ENCODE measurements at places on chromosomes 6 and 20.
A peak's percentile ranks its signal among the peaks of the same experiment; 100 is the strongest.

DNA sequence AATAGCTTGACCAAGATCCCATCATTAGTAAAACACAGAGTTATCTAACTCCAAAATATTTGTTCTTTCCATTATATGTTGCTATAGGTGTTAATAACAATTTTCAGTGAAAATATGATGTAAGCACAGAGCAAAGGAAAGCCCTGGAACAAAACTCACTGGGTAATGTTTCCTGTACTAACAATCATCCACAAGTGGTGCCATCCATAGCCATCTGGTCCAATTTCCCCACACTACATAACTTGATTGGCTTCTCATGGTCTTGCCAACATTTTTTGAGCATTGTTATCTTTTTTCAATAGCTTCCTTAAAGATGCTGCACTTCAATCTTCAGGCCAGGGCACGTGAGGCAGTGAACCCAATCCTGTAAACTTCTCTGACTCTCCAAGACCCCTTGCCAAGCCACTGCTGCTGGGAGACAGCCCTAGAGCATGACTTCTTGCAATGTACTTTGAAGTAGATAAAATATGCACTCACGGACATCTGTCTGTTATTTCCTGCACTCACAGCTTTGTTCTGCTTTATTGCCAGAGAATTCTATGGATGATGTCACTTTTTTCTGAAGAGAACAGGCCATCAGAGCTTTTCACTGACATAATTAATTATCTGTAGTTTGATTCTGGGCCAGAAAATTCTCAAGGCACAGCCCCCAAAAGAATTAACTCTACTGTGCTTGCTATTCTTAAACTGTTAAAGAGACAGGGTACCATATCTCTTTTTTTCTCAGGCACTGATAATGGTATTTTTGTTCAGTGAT is 97.5 kb upstream of the TMEM30A start:
- DNase-seq, result no peak

- DNase-seq, result no peak
Measured at GRCh38 chr20:13425381-13426135, 204.5 kb downstream of the ISM1 start.

DNA sequence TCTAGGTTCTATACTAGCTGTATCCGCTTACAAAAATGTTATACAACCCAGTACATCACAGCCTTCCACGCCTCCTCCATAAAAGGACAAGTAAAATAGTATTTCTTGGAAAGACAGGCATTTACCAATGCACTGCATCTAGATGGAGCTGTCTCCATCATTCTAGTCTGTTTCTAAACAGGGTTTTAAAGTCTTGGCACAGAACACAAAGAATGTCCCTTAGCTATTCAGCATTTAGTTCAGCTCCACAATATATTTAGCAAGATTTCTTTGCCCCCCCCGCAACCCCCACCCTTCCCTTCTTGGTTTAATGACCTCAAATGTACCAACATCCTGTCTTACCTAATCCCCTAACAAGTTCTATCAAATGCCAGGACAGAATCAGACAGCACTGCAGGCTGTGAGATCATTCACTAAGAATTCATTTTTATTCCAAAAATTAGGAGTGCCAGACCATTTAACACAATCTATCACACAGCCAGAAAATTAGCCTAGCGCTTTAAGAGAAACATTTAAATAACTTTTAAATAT is 198.6 kb downstream of the BACH2 start:
- DNase-seq, result peak; percentile 63

DNA sequence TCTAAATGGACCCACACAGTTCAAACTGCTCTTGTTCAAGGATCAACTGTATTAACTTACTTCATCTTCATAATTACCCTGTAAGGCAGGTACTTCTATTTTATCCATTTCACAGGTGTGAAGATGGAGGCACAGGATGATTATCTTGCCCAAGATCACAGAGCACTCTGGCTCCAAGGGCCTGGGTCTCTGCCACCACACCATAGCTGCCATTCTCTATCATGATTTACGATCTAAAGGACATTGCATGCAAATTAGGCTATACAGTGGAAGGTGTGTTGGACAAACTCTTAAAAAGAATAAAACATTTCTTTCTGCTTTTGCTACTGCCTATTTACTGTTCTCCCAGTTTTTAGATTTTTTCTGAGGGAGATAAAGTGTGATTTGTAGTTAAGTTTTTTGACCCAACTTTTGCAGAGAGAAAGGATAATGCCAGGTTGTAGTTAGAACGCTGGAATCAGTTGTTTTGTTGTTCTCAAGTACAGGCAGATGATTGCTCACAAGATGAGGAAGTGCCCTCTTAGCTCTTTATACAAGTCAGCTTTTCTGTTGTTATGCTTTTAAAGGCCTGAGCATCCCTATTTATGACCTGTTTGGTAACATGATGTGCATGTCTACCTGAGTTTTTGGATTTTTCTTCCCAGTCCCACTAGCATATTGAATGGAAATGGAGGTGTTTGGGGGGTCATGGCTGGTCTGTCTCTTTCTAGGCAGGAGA is 247.9 kb downstream of the ZFAND3 start:
- DNase-seq, result no peak

DNA sequence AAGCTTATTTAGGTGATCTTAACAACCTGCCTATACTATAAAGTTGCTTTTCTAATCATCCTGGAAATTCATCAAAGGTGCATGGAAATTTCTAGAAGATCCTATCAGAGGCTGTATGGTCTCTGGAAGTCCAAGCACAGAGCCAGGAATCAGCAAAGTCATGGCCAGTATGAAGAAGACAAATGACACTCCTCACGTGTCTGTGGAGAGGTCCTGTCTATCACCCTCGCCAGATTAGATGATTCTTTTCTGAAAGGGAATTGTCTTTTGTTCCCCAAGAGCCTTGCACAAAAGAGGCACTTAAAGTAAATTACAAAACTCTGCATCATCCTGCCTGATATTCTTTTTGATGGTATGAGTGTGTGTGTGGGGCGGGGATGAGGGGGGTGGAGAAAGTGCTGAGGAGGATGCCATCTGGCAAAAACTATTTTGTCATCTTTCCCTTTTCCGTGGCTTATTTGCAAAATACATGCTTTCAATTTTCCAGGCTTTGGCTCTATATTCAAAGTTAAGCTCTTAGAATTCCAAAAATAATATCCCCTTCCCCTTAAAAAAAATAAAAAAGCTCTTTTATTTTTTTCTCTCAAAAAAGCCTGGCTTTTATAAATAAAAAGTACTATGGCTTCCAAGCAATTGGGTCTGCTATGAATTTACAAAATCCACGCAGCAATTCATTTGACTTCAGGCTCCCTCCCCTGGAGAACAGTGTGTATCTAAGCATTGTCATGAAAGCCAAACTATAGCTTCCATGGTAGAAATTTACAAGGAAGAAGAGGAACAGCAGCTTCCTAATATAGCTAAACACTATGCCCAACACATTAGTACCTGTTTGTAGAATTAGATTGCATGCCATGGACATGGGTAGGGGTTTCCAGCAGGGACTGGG is 185.2 kb upstream of the ARG1 start:
- no peak for DNase-seq

All from Right ventricle myocardium superior (tissue), 1 donor.